Mucosa of descending colon (tissue), 3 donors: ENCODE measurements at places on chromosomes 3 and 15.

GRCh38 chr3:124636863-124637296 lies 93.4 kb upstream of the UMPS start:
- peak; percentile 67 for DNase-seq

- no peak for DNase-seq
Measured at GRCh38 chr3:63624941-63625560, 27.4 kb upstream of the SNTN start.

DNA sequence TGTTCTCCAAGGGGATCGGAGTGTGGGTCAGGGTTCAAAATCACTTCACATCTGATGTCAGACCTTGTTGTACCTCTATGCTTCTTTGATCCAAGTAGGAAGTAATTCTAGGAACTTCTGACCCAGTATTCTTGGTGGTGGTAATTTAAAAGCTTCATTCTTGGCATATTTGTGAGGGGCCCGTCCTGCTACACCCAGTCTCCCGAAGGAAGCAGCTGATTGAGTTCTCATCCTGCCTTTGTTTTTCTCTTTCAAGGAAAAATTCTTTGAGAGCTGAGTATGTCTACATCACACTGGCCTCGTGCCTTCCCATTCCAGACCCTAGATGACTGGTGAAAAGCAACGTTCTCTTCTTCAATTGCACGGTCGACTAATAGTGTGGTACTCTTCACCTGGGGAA lies 234.4 kb upstream of the TPRG1 start:
- DNase-seq = no peak

DNA sequence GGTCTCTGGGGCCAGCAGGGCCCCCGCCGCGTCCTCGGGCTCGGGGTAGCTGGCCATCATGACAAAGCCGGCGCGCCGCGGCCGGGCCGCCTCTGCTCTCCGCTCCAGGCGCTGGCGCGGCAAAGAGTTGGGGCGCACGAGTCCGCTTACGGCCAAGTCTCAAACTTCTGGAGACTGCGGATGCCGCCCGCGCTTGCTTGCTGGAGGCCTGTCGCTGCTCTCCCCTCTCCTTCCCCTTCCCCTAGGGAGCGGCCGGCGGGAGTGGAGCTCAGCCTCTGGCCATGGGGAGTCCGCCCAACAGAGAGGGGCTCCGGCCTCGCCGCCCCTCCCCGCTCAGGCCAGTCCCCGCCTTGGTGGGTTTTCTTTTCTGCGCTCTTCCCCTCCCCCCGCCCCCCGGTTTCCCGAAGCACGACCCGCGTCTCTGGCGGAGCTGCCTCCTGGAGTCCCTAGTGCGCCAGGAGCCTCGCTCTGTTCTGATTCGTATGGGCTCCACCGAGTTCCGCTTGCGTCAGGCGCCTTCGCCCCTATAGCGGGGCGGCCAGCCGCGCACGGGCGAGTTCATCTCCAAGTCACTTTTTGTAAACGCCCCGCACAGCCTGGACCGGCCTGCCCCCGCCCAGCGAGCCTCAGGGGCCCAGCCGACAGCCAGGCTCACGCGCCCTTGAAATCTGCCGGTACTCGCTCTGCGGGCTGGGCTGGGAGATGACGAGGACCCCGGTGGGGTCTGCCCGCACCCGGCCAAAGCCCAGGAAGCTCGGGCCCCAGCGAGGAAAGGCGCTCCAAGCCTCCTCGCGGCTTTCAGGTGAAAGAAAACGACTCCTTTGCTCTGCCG lies at the start of the genes FOXL2 and FOXL2NB:
TSS of gene FOXL2 (minus strand) at position 475 of the 832 bp plus-strand sequence. CDS start at position 60, 415 bp downstream.
TSS of gene FOXL2NB (plus strand) at position 555 of the 832 bp plus-strand sequence. CDS start at position 703, 148 bp downstream.
- no peak for DNase-seq

GRCh38 chr15:48828906-48829305 lies 18.0 kb upstream of the CEP152 start:
- DNase-seq = no peak

GRCh38 chr3:46361408-46362283 lies 7.7 kb downstream of the CCR2 start:
- DNase-seq = peak; percentile 56

DNA sequence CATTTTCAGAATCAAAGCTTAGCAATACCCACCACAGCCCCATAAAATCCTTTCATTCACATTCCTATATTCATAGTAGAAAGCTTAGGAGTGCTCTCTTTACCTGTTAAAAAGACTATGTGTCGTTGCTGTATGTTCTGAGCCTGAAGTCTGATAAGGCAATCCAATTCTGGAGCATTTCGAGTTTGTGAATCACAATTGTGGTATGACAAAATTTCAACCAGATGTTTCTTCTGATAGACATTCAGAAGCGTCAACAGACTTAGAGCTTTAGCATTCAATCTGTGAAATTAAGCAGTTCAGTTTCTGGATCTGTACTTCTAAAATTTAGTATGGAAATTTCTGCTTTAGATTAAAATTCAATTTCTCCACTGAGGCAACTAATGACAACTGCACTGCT lies 58.3 kb downstream of the TASOR start:
- DNase-seq = no peak

DNA sequence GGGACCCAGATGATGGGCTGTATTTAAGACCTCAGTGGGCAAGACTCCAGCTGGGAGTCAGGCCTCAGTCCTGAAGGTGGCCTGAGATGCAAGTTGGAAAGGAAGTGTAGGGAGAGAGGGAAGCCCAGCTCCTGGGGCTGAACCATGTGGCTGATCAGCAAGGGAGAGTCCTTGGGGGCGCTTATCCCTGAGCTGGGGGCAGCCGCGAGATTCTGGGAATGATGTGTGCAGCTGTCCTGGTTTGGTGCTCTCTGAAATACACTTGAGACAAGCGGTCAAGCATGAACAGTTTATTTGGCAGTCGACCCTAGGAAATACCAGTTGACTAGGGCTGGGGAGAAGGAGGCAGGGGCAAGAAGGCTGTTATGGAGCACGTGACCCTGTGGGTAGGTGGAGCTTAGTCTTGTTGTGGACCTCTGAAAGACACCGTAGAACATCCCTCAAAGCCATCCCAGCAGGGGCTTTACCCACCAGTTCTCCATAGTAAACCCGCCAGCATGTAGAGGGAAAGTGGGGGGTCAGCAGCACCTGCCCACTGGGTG lies 41.8 kb upstream of the SLC6A11 start:
- no peak for DNase-seq

GRCh38 chr3:56758539-56758981 lies 43.2 kb downstream of the ARHGEF3 start:
- DNase-seq = no peak

DNA sequence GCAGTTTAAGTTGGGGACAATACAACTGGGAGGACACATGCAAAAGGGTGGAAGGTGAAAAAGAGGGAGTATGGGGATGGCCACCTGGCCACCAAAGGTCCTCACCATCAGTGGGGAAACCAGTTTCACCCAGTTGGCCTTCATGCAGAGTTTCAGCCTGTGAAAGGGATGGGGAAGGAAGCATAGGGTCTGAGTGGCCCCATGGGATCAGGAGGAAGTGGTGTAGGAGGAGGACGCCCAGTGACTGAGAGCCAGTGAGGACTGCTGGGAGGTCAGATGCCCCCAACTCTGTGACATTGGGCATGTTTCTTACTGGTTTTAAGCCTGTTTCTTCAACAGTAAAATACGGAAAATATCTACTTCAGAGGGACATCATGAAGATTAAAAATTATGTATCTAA lies 16.3 kb downstream of the BCL2A1 start:
- DNase-seq = peak; percentile 11

GRCh38 chr3:133159498-133160475 lies 121.6 kb downstream of the TMEM108 start:
- DNase-seq = no peak

DNA sequence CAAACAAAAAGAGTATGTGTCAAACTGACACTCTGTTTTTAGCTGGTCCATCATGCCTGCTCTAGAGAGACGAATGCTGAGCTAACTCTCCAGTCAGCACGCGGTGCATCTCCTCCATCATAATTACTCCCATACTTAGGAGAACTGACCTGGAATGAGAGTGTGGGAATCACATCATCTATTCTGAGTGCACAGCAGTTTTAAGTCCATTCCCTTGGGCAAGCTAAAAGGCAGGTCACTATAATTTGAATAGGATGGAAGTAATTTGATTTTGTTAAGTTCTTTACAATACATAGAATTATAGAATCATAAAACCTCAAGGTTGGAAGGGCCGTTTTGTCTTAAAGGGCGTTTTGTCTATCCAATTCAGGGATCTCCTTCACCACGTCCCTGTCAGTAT lies 251.6 kb downstream of the XXYLT1 start:
- DNase-seq = no peak

GRCh38 chr15:70276401-70276800 lies 178.7 kb upstream of the TLE3 start:
- DNase-seq = no peak

DNA sequence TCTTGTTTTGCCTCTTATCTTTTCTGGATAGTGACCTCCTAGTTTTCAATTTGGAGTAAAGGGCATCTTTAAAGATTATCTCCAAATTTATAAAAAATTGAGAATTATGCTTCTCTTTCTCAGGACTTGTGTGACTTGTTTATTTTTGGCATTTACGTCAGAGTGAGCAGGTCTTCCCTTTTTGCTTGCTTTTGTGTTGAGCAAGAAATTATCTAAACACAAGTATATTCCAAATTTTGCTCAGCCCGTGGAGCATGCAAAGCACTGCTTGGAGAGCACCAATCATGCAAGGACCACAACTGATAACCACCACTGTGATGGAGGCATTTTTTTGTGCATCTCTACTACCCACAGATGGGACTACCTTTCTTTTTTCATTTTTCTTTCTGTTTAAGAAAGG lies 7.1 kb downstream of the SLC25A26 start:
- no peak for DNase-seq

DNA sequence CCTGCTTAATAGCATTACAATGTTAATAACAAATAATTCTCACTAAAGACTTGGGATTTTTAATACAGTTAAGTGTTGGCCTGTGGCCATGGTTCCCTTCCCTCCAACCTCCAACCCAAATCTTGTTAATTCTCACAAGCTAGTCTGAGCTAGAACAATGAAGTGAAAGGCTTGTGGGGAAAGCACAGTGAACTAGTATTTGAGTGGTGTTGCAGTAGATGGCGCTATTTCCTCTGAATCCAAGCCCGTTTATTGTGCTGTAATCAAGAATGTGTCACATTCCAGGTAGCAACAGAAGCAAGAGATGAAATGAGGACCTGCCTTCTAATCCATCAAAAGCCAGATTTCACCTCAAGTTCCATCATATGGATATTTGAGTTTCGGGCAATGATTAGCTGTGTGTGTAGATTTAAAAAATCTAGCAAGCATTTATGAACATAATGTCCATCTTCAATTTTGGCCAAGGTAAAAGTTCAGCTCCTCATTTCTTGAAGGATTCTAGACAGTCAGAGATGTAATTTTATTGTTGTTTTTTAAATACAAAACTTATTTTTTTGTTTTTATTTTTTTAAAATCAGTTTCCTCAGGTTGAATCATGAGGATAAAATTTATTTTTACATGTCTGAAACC lies 160.7 kb downstream of the SQOR start:
- DNase-seq = peak; percentile 62

DNA sequence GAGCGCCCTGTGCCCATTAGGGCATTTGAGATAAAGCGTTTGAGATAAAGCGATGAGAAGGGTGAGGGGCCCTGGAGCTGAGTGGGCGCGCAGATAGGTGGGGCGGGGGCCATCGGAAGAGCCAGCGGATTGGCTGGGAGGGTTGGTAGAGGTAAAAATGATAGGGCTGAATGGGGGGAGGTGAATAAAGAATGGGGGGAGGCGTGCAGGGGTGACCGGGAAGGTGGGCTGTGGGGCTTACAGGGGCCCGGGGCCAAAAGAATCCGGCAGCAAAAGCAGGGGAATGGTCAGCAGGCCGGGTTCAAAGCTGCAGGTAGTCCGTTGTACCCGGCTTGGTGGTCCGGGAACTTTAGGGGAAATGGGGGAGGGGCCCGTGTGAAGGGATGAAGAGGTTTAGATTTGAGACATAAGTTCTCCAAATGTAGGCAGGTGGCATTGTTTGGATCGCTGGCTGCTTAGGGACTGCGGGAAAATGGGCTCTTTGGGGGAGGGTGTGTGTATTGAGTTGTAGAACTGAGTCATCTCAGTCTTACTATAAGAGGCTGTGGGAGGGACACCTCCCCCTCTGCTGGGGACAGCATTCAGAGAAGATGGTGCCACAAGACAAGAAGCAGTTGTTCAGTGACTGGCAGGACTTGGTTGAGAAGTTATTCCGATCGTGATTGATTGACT lies 610 bp downstream of the ARID3B start:
- DNase-seq = peak; percentile 40

DNA sequence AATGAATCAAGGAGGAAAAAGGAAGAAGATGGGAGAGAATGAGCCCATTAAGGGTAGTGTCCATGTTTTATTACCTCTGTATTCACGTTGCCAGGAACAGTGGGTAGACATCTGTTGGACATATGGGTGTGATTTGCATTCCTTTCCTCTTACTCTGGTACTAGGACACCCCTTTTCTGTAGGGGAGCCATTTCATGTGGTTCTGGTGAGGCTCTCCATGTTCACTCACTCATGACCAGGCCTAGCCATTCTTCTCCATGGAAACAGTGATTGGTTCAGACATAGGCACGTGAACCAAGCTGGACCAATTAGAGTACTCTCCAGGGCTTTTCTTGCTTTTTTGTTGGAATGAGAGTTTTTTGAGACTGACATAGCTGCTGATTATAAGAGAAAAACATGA lies 39.6 kb upstream of the PDCD6IP start:
- no peak for DNase-seq

DNA sequence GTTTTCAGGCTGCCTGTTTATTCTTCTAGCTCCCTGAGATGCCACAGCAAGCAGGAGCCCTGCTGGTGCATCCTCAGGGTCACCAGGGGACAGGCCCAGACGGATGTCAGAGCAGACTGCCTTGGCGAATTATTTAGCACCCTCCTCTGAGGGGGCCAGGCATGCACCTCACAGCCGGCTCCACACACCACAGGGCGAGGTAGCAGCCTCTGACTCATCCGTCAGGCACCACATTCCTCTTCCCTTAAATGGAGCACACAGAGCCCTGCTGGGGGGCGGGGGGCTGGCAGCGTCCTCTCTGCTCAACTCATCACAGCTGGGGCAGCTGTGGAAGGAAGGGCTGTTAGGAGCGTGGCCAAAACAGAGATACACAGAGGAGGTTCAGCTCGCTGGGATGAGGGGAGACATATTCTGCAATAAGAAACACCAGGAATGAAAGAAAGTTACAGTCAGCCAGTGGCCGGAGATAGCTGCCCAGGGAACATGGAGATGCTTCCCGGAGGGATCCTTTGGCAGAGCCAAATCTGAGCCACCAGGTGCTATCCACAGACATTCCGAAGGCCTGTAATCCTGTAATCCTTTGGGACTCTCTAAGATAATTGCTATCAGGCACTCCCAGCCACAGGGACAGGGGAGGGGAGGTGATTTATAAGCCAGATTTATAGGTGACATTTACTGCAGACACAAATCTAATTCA lies 13.9 kb upstream of the PRICKLE2 start:
- DNase-seq = peak; percentile 56
